ENCODE measurements at places on chromosomes 3 and 15.

GRCh38 chr15:48336940-48337339 is 5.7 kb downstream of the DUT start:
- DNase-seq = no peak

- peak; percentile 77 for DNase-seq
Observed at GRCh38 chr15:79978655-79979514, 7.9 kb upstream of the BCL2A1 start.

- peak; percentile 38 for DNase-seq
Observed at GRCh38 chr3:188529228-188529627, 375.3 kb downstream of the LPP start.

GRCh38 chr3:55297245-55297644 is 189.9 kb downstream of the WNT5A start:
- DNase-seq = no peak

- DNase-seq = no peak
Observed at GRCh38 chr15:71117714-71118305, 2.5 kb downstream of the THSD4 start.

DNA sequence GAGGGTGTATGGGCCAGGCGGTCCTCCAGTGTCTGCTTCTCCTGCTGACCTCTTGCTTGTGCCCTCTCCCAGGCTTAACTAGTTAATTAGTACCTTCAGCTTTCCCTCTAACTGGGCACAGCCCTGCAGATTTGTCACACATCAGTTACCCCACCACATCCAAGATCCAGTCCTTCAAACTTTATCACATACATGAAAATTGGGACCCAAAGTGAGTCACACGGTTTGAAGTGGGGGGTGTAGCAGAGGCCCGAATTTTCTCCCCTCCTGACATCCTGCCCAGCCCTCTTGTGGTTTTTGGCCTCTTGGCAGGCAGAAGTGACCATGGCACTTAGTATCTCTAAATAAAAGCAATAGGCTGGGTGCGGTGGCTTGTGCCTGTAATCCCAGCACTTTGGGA is 3.9 kb downstream of the MAPKAPK3 start:
- no peak for DNase-seq

- DNase-seq = no peak
Observed at GRCh38 chr3:133924041-133924440, 28.4 kb upstream of the RAB6B start.

- no peak for DNase-seq
Observed at GRCh38 chr3:169894110-169894509, 17.3 kb upstream of the SAMD7 start.

Data from fibroblast of villous mesenchyme (primary cell).